Stimulated activated CD4-positive, alpha-beta T cell treated with anti-CD3 and anti-CD28 coated beads, Interleukin-1b, Interleukin-23, amount 100 ng/mL, for 48 hours (primary cell): ENCODE measurements at places on chromosomes 3 and 15.

DNA sequence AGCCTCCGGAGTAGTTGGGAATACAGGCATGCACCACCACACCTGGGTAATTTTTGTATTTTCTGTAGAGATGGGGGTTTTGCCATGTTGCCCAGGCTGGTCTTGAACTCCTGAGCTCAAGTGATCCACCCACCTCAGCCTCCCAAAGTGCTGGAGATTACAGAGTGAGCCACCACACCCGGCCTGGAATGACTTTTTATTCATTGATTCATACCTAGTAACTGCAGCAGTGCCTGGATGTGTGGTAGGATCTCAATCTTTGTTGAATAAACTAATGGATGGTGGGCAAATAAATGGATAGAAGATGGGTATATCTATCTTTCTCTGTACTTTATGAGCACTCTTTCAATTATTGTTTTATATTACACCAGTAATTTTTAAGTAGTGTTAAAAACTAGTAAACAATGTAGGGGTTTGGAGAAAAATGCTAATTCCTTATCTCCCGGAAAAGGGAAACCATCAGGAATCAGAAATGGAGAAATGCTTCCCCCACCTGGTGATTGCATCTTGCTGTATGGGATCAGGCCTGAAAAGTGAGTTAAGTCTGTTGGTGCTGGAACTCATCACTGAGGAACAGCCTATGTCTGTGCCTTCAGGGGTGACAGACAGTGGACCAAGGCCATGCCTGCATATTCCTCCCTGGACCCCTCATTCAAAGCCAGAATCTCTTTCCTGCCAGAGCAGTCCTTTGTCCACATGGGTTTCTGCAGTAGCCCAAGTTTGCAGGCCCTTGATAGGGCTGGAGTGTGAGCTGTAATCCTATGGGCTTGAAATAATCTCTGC is 161.0 kb upstream of the CTDSPL start:
- DNase-seq: no peak

GRCh38 chr3:11238880-11239279 is 33.3 kb upstream of the ATG7 start:
- DNase-seq: no peak

DNA sequence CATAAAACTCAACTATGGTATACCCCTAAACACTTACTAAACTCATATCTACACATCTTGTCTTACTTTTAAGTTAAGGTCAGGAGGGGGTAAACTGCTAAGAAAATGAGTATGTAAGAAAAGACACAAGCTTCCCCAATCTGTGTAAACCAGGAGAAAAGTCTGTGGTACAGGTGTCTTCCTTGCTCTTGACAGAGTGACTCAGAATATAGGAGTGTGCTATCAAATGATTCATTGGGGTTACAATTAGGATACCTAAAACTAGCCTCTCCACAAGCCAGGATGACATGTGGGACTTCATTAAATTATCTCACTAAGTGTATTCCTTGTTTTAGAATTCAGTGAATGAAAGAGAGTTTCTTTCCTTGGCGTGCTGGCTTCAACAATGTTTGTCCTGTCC is 274.8 kb downstream of the BBX start:
- DNase-seq: no peak

DNA sequence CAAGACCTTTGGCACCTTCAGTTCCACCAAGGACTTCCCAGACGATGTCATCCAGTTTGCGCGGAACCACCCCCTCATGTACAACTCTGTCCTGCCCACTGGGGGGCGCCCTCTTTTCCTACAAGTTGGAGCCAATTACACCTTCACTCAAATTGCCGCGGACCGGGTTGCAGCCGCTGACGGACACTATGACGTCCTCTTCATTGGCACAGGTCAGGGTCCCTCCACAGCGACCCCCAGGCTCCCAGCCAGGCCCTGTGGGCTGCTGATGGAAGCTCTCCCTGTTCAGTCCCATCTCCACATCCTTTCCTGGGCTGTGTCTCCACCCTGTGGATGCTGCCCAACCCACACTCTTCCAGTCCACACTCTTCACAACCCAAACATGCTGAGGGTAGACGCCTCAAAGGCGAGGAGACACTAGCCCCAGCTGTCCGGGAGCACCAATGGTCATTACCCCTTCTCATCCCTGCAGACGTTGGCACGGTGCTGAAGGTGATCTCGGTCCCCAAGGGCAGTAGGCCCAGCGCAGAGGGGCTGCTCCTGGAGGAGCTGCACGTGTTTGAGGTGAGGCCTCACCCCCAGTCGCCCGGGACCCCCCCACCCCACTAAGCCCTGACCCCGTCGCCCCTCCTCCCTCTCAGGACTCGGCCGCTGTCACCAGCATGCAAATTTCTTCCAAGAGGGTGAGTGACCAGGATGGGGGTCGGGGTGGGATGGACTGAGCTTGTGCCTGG is 4.3 kb upstream of the LSMEM2 start:
- peak; percentile 81 for DNase-seq

- no peak for DNase-seq
Observed at GRCh38 chr3:40340541-40341170, 31.1 kb downstream of the EIF1B start.

DNA sequence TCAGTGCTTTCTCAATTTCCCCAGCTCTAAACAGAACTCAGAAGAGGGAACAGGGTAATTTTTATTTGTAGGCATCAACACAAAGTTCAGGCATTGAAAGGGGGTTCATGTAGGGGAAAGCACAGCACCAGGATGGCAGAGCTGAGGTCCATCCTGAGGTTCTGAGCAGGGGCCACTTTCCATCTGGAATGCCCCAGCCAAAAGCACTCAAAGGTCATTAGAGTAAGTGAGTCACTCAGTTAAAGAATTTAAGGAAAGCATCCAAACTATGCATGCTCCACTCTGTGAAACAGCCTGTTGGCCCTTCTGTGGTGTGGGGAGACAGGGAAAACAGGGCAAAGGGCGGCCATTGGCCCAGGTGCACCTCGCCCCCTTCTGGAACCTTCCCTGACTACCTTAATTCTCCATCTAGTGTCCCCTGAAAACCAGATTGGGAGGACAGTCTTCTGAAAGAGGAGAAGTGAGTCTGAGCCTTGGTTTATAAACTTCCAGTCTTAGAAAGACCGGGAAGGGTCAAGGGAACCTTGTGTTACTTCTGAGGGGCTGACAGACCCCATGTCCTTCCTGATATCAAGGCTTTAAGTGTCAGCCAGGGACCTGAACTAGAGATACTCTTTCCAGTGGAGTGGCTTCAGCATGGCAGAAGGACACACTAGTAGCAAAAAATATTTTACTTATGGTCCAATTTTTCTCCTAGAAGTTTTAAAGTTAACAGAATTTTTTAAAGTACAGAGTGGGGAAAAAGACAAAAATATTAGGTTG is 133.3 kb downstream of the MYLK start:
- no peak for DNase-seq

- DNase-seq: no peak
Observed at GRCh38 chr3:41649129-41649739, 312.7 kb downstream of the ULK4 start.

- no peak for DNase-seq
Observed at GRCh38 chr3:14323401-14324223, 78.8 kb upstream of the SLC6A6 start.

GRCh38 chr3:143825513-143825912 is 22.8 kb downstream of the SLC9A9 start:
- DNase-seq: no peak

- DNase-seq: peak; percentile 42
Observed at GRCh38 chr15:75723847-75724660, 11.4 kb upstream of the CSPG4 start.

- no peak for DNase-seq
Observed at GRCh38 chr15:76429661-76430060, 93.1 kb downstream of the ISL2 start.

- peak; percentile 58 for DNase-seq
Observed at GRCh38 chr15:90400759-90401314, 12.8 kb downstream of the IQGAP1 start.

DNA sequence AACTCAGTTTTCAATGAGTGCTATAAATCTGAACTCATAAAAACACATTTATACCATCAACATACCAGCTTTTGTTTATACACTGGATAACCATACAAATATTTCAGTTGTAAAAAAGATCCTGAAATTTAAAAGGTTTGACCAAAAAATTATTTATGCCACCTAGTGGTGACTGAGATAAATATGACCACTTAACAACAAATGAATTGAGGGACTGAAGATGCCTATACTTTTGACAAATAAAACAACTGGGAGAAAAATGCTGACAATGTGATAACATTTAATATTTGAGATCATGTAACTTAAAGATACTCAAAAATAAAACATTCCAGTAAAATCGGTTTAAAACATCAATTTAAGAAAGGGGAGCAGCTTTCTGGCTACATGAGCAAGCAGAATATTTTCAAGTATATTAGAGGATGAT is 30.4 kb downstream of the ATG3 start:
- no peak for DNase-seq
